ENCODE measurements at places on chromosomes 12 and 14.

- DNase-seq: no peak
These were observed 44.3 kb upstream of the CCT2 start for GRCh38 chr12:69540987-69541386.

DNA sequence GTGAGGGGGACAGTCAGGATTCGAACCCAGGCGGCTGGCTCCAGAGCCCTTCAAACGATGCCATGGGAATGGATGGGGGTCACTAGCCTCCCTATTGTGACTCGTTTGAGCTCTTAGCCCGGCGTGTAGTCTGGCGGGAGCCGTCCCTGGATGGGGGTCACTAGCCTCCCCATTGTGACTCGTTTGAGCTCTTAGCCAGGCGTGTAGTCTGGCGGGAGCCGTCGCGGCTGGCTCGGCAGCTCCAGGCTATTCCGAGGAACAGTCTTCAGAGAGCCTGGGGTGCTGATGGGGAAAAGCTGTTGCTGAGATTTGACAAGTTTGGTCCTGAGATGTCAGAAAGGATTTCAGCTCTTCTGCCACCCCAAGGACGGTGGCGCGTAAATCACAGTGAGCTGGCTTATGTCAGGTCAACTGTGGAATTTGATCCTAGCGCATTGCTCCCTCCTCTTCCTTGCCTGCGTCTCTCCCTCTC, 58.3 kb downstream of the CALM1 start:
- DNase-seq: no peak

DNA sequence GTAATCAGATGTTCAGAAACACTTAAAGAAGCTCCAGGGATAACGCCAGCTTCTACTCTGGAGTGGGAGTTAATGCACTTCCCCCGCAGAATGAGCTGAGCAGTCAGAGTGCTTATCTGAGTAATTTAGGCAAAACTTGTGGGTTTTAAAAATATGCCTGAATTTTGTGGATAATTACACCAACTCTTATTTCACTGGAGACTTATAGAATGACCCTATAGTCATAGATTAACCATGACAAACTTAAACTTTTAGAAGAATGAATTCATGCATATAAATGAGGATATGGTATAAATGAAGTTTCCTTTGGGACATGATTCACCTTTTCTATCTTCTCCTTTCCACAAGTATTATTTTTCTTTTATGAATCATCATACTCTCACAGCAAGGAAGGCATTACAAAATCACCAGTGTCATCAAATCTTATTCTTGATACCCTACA, 241.1 kb upstream of the FBXO33 start:
- DNase-seq: no peak

DNA sequence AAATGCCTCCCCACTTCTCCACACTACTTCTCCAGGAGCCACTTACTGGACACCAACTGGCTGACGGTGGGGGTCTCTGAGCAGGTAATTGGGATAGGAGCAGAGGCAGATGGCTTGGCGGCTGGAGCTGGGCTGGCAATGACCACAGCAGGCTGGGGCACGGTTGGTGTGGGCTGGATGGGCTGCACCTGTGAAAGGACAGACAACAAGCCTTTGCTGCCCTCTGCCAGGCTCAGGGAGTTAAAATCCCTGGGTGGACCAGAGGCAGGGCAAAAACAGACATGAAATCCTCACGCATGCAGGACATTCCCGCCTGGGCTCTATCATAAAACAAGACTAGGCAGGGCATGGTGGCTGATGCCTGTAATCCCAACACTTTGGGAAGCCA, 19.3 kb upstream of the TFCP2 start:
- no peak for DNase-seq

GRCh38 chr14:21101802-21102413, 1.0 kb downstream of the TMEM253 start:
- no peak for DNase-seq

DNA sequence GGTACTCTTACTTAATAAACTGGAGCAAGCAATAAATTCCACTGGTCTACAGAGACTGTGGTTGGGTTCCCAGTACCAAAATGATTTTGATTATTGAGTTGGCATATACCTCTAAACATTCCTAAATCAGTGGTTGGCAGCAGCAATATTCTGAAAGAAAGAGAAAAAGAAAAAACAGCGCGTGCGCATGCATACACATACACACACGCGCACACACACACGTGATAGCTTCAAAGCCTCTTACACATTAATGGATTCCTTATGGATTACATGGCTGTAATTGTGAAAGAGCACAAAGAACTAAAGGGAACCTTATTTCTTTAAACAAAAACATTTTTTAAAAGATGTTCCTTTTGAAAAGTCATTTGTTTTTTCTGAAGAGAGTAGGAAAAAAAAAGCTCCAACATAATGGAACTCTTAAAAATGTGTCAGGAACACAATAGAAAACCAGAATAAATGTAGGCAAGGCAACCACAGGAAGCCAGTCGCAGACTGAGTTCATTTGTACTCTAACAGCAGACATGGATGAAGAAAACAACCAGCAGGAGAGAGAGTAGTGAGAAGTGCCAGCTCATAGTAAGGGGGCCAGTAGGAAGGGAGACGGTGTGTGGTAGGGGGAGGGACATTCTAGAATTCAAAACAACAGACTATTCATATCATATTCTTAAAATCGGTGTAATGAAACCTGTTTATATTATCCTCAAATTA, 80.0 kb downstream of the DRAM1 start:
- no peak for DNase-seq

- no peak for DNase-seq
These were observed 226.4 kb downstream of the GLT1D1 start for GRCh38 chr12:129079719-129080118.

GRCh38 chr14:77290705-77291104, 19.7 kb upstream of the NGB start:
- DNase-seq: no peak

DNA sequence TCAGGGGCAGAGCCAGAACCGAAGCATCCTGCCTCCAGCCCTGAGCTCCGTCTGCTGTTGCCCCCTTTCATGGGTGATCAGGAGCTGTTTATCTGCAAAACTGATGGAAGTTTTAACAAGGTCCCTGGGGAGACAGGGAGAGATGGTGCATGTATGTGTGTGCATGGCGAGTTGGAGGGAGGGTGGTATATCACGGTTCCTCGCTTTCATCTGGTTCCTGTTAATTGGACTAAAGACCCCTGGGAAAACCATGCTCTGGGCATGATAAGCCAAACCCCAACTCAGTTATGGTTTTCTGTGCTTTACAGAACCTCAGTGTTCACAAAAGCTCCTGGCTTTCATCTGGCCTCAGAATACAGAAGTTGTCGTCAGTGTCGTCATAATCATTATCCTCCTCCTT, 133.6 kb downstream of the KSR2 start:
- DNase-seq: no peak
